ENCODE measurements at places on chromosomes 1 and 21.

GRCh38 chr1:191648939-191649338 lies 509.3 kb upstream of the RGS18 start:
- DNase-seq = no peak

GRCh38 chr21:27017246-27017645 lies 50.4 kb upstream of the ADAMTS5 start:
- no peak for DNase-seq

GRCh38 chr1:69294171-69294570 lies 273.6 kb upstream of the LRRC7 start:
- no peak for DNase-seq

GRCh38 chr21:25115021-25115420 lies 492.3 kb downstream of the MRPL39 start:
- DNase-seq = no peak

DNA sequence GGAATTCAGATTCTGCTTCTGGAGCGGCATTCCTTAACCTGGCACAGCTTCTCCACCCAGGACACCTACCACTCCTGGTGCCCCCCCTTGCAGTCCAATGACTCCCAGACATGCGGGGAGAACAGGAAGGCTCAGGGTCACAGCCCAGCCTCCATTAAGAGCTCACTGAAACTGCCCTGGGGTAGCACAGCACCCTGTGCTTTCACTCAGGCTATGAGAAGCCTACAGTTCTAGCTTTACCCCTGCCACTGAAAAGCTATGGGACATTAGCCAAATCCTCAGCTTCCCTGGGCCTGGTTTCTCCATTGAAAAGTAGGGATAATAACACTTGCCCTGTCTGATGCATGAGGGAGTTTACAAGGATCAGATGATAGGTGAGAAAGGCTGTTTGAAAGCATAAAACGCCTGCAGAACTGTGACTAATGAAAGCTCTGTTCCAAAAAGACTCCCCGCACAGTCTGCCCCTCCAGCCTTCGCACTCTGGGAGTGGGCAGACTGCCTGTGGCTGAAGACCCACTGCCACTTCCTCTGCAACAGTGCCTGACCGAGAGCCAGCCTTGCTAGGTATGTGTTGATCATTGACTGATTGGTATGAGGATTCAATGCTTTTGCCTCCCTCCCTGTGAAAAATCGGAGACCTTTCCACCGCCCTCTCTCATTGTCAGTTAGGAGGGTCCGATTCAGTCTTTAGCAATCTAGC lies 2.7 kb upstream of the CLDN19 start:
- DNase-seq = no peak

GRCh38 chr1:198350456-198350855 lies 190.0 kb downstream of the ATP6V1G3 start:
- no peak for DNase-seq

GRCh38 chr1:66402194-66402593 lies 131.8 kb upstream of the SGIP1 start:
- peak; percentile 40 for DNase-seq

DNA sequence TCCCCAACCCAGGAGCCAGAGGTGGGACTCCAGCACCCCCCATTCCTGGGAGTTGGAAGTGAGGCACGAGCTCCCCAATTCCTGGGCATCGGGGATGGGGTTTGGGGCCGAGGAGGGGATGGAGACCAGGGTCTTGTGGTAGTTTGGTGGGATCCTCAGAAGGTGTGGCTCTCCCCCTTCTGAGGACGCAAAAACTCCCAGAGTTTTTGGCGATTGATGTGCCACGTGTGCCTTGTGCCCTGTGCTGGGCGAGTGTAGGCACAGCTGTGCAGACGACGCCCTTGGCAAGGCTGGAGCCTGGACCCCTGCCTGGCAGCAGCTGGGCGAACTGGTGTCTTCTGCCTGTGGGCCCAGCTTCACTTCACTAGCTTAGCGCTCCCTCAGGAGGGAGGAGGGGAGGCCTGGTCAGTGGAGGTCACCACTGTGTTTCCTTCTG lies 2.6 kb downstream of the GUK1 start:
- DNase-seq = no peak

DNA sequence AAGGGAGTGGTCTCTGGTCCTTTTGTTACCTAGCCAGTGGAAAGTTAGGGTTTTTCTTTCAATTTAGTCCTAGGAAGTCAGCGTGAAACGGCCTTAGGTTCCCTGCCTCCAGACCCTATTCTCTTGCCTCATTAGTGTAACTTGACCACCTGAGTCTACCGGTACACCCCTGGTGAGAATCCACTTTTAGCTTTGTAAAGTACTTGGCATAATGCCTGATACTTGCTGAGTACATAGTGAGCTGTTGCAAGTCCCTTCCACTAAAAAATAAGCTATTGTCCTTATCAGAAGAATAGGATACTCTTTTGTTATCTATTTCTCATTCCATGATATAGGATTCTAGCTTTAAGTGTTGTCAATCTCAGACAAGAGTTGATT lies 228.8 kb downstream of the ST6GALNAC3 start:
- DNase-seq = no peak

DNA sequence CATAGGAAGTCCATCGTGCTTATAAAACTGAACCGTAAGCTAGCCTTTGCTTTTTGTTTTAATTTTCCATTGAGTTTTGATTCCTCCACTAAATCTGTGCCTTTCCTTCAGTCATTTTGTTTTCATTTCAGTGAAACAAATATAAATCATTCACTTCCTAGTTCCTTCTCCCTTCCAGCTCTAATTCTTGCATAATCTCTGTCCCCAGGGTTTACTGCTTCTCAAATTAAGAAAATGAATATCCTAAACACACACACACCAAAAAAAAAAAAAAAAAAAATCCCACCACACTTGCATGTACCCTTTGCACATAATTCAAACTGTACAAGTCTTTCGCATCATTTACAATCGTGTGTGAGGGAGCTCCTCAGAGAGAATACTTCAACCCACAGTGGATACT lies 6.8 kb downstream of the KCNH1 start:
- no peak for DNase-seq

- DNase-seq = no peak
These were observed 38.7 kb downstream of the VTCN1 start for GRCh38 chr1:117171900-117172511.

DNA sequence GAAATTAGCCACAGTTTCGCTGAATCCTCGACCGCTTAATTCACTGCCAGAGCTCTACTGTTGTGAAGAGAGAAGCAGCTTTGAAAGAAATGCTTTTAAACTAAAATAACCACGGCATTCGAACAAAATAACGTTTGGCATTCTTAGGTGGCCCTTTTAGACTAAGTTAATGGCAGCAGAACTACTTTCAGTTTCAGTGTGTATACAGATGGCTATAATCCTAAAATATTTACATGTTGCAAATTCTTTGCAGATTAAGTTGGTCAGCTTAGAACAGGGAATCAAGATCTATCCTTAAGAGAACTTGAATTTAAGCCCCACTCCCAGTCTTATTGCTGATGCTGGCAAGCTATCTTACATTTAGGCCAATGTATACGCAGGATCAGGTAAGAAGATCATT lies 62.7 kb downstream of the ADSS2 start:
- DNase-seq = no peak

GRCh38 chr21:44753357-44753756 lies 42.0 kb upstream of the TSPEAR start:
- no peak for DNase-seq

DNA sequence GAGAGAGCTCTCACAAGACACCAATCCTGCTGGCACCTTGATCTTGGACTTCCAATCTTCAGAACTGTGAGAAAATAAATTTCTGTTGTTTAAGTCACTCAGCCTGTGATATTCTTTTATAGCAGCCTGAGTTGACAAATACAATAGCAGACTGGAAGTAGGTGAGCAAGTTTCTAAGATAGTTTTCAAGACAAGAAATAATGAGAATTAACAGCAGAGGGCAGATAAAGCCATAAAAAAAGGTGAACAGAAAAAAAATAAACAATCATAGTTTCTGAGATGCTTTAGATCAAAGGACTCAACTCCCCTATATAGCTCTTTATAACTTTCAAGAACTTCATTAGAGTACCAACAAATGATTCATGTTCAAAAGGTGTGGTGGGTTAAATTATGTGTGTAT lies 119.8 kb downstream of the PLPPR5 start:
- no peak for DNase-seq

DNA sequence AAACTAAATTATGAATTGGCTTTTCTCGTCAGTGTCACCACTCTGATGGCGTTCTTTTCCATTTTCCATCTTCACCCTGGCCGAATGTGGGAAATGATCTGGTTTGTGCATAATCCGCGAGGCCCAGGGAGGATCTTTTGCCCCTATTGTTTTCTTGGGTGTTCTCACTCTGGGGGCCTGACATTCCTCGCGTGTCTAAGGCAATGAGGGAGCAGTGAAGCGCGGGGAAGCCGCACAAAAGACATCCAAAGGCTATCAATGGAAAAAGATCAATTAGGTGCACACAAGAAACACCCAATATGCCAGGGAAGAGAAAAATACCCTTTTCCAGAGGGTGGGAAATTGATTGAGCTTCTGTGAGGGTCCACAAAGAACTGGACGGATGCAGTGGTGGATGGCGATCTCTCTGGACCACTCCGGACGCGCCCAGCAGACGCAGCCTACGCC lies 941 bp upstream of the C1orf21 start:
- DNase-seq = no peak

- DNase-seq = no peak
These were observed 40.6 kb upstream of the RAB4A start for GRCh38 chr1:229230140-229230892.

DNA sequence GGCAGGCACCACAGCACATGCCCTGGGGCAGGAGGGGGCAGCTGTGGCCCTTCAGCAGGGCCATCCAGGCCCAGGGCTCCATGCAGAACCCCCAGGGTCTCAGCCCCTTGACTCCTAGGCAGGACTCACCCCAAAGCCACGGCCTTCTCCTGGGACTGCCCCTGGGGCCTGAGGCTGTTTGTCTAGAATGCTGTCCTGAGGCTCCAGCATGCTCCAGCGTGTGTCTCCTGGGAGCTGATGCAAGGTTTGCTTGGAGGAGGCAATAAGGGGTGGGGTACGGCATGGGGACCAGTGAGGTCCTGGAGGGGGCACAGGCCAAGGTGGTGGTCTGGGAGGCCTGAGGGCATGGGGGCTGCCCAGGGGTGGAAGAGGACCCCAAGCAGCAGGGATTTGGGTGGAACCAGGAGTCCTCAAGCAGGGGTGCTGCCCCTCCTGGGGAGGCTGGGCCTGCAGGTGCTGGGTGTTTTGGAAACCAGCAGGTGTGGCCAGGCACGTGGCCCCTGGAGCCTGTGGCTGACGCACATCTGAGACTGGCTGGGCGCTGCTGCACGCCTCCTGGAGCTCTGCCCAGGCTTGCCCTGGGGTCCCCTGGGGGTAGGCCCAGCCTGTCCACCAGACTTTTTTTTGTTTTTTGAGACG lies 7.8 kb upstream of the CALML6 start:
- peak; percentile 32 for DNase-seq

GRCh38 chr1:9420835-9421532 lies 118.3 kb upstream of the SLC25A33 start:
- DNase-seq = no peak

DNA sequence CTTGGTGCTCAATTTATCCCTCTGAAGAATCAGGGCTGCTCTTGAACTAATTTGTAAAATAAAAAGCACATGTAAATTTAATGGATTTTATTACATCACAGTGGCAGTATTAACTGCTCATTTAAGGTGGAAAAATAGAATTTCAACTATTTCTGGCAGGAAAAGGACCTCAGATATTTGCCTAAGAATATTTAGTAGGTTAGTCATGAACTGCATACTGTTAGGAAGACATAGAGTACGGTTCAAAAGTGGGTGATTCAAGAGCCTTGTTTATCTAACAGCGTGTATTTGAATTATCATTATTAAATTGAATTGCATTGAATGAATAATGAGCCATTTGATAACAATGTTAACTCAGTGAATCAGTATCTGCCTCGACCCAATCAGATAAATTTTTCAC lies 248.8 kb upstream of the PBX1 start:
- DNase-seq = no peak

GRCh38 chr1:217614200-217614712 lies 16.6 kb downstream of the GPATCH2 start:
- no peak for DNase-seq

DNA sequence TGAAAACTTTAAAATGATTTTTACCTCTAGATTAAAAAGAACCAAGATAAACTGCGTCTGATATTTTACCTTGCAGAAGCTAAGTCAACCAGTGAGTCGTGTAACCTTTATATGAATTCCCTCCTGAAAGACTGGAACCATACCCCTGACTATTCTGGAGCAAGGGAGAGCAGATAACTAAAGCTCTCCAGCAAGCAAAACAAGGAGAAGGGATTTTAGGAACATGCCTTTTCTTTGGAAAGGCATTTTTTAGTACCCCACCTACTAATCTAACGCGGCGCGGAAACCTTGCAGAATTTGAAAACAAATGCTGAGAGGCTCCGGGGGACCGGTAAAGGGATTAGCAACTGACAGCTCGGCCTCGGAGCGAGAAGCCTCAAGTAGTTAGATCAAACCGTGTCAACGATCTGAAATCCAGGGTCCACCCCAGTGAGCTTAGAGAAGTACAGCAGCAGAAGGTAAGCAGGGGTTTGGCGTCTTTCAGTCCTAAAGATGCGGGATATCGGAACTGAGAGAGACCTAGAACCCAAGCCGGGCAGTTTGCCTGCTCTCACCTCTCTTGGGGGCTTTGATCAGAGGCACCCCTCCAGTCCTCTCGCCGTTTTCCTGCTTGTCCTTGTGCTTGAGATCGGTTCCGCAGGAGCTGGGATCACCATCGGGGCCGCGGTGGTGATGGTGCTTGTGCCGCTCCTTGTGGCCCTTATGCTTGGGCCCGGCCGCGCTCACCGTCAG lies 954 bp downstream of the RSBN1 start:
- DNase-seq = peak; percentile 70

GRCh38 chr1:229642376-229642775 lies 16.3 kb downstream of the URB2 start:
- no peak for DNase-seq

GRCh38 chr1:219749370-219749769 lies 136.5 kb upstream of the ZC3H11B start:
- no peak for DNase-seq
